Stimulated activated CD8-positive, alpha-beta memory T cell treated with anti-CD3 and anti-CD28 coated beads, Interleukin-4, amount 100 ng/mL, for 1 hour (primary cell): ENCODE measurements at places on chromosomes 4 and X.

DNA sequence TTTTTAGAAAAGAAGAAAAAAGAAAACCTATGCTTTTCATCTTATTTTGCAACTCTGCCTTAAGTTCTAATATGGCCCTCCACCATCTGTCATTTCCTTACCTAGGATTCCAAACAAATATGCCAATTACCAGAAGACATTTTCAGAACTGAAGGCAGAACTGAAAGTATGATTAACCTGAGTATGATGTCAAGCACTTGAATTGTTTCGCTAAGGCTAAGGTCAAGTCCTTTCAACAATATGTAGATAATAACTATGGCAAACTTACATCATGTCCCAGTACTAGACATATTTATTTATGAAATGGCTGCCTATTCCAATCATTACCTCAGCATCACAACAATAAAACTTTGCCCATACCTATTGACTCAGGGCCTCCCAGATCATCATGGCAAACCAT lies 91.0 kb downstream of the OR13H1 start:
- DNase-seq = no peak

DNA sequence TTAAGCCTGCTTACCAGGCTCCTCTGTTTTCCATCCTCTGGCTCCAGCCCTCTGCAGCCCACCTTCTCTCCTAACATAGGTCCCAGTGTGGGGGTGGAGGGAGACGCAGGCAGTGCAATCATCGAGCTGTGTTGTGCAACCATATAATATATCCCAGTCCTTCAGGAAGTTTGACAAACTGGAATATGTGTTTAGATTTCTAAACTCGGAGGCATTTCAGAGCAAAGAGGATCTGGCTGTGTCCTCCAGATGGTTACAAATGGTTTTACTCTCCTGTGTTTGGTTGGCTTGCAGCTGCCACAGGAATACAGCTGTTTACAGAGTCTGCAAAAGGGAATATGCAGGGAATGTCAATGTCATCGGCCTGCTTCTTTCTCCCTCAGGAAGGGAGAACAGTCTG lies 195.3 kb upstream of the LNX1 start:
- no peak for DNase-seq

DNA sequence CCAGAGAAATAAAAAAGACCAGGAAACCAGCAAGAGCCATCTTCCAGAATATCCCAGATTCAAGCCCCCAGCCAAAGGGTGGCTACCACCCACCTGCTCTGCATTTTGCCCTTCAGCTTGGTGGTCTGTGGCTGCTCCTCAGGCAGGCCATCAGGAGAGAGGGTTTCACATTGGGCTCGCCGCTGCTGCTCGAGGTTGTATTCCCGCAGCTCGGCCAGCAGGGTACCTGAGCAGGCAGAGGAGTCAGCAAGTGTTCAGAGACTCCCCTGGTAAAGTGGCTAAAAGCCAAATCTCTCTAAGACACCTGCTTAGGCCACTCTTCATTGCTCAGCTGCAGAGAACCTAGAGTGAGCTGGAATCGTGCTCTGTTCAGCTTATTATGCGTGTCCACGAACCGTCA lies 110.8 kb upstream of the HSD17B10 start:
- no peak for DNase-seq

- no peak for DNase-seq
These were observed 13.9 kb downstream of the SLC2A9 start for GRCh38 chr4:10007436-10007740.

DNA sequence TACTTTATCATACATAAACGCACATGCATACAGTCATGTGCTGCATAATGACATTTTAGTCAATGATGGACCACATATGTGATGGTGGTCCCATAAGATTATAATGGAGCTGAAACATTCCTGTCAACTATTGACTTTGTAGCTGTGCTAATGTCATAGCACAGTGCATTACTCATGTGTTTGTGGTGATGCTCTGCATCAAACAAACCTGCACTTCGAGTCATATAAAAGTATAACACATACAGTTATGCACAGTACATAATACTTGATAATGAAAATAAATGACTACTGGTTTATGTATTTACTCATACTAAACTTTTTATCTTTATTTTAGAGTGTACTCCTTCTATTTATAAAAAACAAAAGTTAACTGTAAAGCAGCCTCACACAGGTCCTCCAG lies 60.5 kb upstream of the MCUB start:
- no peak for DNase-seq
